ENCODE measurements at places on chromosomes 4 and X. TPM values are rescaled to one million over a fixed set of nuclear protein-coding genes. Genes with fewer than 3 reads are reported as not detected.

Gene NUDT11
- total RNA-seq = 1.3 TPM

Gene UGT2B17
- not detected for total RNA-seq

GRCh38 chr4:130333241-130333759 is 1237.3 kb downstream of the C4orf33 start:
- no peak for DNase-seq

DNA sequence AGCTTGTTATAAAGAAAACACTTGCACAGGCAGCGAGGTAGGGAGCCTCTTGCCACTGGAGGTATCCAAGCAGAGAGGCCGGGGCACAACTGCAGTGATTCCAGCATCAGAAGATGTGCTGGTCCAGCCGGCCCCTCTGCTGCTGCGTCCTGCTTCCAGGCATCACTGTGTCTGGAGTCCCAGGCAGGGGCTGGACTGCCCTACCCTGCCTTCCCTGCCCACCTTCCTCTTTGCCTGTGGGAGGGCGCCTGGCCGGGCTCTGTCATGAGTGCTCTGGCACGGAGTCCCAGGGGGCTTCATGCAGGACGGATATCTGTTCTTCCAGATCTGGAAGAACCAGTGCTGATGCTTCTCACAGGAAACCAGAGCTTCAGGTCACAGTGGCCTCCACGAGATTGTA is 187.6 kb upstream of the PSAPL1 start:
- DNase-seq = no peak

DNA sequence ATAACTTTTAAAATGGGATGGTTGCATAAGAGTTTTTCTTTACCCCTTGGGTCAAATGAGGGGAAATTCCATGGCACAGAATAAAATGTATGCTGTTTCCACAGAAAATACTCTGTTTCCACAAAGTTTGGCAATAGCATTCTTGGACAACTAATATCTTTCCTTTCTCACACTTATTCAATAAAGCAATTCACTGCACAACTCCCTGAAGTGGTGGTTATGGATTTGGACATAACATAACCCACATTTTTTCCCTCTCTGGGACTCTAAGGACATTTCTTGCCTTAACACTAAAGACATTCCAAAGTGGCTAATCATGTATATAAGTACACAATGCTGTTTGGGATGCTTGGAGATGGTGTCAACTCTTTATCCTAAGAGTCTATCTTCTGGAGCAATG is 51.7 kb upstream of the GPM6B start:
- no peak for DNase-seq

- DNase-seq = no peak
Observed at GRCh38 chr4:174663216-174663615, 140.9 kb upstream of the HPGD start.
